ENCODE measurements at places on chromosomes 7 and 10.
A peak's percentile ranks its signal among the peaks of the same experiment; 100 is the strongest.

- no peak for DNase-seq
Measured at GRCh38 chr10:43044961-43045621, 31.8 kb upstream of the RET start.

- DNase-seq = peak; percentile 88
Measured at GRCh38 chr10:26780793-26781601, 79.8 kb downstream of the ABI1 start.

DNA sequence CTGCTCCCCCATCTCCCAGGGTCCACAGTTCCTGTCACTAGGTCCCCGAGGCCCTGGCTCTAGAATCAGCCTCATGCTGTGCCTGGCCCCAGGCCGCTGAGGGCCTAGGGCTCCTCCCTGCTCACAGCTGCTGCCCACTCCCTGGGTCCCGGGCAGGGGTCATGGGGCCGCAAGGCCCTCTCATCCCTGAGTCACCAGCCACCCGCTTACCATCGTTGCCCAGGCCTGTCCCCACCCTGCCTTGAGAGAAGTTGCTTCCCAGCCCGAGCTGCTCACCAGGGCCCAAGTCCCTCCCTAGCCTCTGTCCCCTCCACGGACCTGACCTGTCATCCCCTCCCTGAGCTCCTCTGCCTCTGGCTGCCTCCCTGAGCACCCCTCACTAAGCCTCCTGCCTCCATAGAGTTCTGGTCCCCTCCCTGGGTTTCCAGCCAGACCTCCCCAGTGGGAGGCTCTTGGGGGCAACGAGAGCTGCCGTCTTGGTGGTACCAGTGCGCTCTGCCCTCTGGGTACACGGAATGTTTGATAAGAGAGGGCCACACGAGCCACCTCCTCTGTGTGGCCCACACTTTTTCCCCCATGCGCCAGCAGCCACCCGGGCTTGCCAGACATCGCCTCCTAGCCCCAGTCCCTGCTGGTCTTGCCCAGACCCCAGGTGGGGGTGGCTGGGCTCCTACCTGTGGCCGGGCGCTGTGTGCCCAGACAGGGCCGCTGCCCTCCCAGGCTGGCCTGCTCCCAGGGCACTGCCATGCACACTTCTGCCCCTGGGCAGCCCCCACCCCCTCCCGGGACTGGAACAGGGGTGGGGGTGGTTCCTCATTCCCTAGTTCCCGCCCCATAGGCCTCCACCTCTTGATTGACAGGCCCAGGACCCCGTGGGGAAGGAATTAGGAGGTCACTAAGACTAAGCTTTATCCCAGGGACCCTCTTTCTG is 21.3 kb downstream of the MLXIPL start:
- DNase-seq = no peak

- DNase-seq = no peak
Measured at GRCh38 chr7:23356168-23356567, 57.0 kb downstream of the MALSU1 start.

- DNase-seq = no peak
Measured at GRCh38 chr7:102455596-102455995, 9.1 kb downstream of the ALKBH4 start.

GRCh38 chr7:16402940-16403339 is 18.4 kb downstream of the CRPPA start:
- DNase-seq = no peak

DNA sequence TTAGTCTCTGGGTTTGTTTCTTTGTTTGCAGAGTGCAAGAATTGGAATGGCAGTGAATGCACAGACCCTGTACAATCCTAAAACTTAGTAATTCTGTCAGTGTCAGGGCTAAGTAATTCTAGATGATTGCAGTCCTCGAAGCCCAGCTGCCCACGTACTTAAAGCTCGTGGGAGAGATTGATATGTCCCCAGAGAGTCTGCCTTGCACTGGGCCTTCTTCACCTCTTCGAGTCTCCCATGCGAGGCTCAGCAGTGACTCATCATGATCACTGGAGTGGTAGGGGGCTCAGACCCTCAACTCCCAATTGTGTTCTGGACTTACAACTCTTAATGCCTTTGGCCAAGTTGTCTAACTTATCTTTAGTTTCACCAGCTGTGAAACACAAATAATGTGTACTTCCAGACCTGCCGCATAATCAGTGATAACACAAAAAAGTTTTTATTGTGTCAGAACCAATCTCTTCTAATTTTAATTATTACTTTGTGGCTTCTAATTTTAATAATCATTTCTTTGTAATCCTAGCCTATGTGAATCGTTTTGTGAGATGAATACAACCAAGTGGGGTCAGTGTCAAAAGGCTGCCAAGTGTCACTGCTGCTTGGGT is 345.6 kb upstream of the LRGUK start:
- DNase-seq = no peak

DNA sequence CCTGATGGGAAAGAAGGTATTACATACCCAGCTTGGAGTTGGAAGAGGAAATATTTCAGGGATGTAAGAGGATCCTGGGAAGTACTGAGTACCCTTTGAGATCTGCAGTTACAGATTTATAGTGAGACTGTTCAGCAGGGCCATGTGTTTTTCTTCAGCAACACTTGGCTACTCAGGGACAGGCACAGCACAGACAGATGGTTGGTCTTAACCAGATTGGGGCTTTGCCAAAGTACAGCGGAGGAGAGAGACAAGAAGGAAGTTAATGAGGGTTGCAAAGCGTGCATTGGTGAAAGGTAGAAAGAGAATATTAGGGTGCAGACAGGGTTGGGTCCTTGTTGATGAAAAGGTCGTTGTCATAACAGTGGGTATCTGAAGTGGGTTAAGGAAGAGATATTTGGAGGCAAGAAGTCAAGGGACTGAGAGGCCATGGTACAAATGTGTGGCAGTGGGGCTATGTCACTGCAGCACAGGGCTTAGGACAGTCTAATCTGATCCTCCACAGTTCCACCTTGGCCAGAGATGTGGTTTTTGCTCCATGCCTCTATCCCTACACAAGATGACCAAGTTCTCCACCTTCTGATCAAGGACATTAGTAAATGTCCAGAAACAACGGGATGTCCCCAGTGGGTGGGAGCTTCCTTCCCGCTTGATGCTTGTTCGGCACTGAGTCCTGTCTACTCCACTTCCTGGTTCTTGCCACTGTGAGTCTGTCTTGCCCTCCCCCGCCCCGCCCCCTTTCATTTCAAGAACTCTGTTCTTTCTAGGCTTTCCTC is 18.9 kb upstream of the DNAJC1 start:
- DNase-seq = peak; percentile 13

DNA sequence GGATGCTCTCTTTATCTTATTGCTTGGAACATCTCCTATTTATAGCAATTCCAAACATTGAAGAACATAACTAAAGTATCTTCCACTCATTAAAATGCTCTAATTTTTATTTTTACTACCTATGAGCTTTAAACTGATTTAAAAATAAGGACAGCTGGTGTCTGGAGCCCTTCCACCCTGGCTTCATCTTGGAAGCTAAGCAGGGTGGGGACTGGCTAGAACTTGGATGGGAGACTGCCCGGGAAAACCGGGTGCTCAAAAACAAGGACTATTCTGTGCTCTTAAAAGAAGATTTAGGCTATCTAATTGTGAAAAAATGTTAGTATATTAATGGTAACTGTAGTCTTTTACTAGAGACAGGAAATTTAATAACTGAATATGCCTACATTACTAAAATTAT is 69.2 kb downstream of the ARMC3 start:
- DNase-seq = peak; percentile 8
